ENCODE measurements at places on chromosomes 11 and 22.

DNA sequence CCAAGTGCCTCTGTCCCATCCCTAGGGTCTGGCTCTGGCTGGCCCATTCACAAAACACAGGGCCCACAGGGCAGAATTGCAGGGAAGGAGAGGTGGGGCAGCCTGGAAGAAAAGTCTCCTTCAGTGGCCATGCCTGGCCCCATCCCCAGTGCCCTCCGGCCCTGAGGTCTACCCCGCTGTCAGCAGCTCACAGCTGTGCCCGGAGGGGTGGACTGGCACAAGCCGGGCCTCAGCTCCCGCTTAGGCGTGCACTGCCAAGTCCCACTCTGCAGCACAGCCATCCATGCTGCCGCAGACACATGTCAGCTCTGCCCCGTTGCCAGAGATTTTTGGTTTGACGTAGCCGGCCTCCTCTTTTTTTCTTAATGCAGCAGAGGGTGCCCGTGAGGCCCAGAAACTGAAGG is 3.9 kb upstream of the SCN2B start:
- DNase-seq: no peak

DNA sequence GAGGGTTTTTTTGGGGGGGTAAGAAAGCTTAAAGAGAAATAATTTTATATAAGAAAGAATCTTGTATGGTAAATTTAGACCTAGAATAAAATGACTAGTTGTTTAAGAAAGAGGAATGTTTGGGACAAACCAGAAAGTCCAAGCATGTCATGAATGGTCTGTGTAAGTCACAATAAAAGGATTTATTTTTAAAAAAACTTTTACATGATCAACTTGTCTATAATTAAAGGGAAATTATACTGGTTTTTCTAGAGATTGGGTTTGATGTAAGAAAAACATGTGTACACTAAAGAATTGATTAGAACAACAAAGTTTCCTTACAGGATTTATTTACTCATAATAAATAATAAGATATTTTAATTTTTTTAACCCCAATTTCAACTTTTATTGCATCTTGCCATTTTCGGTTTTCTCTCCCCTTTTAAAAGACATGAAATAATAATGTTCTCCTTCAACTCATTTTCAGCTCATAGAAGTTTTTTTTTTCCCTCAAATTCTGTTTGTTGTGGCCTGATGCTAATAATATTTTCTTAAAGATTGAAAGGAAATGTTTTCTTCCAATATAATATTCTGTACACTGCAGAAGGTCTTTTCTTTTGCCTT is 35.4 kb upstream of the INCENP start:
- no peak for DNase-seq

GRCh38 chr11:45857961-45858474 is 10.7 kb downstream of the CRY2 start:
- no peak for DNase-seq

GRCh38 chr22:26023104-26023775 is 146.0 kb upstream of the SEZ6L start:
- no peak for DNase-seq

DNA sequence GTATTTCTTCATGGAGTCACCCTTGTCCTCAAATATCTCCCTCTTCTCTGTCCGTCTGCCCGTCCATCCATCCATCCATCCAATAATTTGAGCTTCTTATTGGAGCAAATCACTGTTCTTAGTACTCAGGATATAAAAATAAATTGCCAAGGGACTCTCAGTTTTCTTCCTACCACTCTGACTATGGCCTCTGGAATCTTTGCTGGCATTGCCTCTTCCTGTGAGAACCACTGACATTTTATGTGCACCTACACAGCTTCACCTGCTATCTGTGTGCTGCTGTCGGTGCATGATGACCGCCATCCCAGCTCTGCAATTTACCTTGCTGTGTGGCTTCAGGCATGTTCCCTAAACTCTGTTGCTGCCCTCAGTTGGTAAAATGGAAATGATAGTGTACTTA is 37.9 kb downstream of the TEAD1 start:
- no peak for DNase-seq

GRCh38 chr11:87662287-87662686 is 513.0 kb downstream of the RAB38 start:
- no peak for DNase-seq

DNA sequence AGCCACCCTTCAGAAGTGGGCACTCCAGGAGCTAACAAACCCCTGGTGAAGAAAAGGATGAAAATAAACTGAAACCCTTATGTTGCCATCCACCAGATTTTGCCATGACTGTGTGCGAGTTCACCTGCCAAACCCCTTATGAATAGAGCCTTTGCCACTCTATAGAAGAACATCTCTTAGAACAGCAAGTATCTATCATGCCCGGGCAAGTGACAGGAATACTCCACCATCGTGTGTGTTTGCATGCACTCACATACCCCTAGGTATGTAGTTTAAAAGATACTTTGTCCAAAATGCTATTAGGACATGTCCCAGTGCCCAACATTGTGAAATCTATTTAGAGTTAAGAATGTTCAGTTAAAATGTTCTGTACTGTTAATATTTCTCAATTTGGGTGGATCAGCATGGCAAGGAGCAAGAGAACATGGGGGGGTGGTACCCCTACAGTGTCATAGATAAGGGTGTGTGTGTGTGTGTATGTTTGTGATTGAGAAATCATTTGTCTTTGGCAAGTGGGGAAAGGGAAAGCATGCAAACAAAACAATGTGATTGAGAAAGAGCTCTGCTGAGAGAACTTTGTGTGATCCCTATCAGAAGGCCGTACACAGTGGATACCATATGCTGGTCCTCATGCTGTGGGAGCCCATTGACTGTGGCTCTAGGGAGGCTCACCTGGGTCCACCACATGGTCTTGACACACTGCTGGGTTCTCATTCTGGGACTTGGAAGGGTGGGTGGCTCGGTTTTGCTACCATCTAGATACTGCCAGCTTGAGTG is 94.9 kb downstream of the ZBTB16 start:
- DNase-seq: no peak

DNA sequence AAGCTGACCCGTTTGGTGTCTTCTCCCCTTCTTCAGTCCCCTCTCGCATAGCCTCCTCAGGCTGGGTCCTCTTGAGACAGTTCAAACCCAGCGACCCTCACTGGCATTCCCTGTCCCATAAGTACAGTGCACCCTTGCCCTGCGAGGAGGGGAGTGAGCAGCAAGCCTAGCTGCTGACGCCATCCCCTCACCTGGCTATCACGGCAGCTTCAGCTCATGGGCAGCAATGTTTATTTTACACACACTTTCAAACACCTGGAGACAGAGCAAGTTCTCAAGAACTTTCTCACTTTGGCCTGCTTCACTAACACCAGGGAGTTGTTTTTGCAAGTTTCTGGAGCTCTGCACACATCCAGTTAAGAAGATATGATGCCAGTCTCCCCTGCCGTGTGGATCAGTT is 189.6 kb upstream of the E2F8 start:
- no peak for DNase-seq

- no peak for DNase-seq
Measured at GRCh38 chr11:7672276-7672959, 882 bp downstream of the CYB5R2 start.

DNA sequence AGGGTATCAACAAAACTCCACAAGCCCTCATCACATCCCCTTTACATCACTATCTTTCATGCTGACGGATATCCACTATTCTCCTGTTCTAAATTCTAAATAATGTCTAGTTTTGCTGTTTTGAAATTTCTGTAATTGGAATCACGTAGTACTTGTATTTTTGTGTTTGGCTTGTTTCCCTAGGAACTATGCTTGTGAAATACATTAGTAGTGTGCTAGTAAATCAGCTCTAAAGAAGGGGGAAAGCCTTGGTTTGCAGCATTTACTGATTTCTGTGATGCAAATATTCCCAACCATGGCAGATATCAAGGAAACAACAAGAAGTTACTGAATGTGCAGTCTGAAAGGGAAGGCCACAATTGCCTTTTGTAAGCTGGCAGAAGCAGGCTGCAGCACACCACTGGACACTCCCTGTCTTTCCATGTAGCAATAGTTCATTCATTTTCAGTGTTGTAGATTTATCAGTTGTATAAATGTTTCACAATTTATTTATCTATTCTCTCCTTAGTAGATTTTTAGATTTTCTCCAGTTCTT is 4.7 kb upstream of the FOLH1 start:
- DNase-seq: no peak

GRCh38 chr11:132623511-132623910 is 908.8 kb downstream of the OPCML start:
- DNase-seq: no peak

GRCh38 chr22:25406510-25407210 is 157.8 kb upstream of the GRK3 start:
- DNase-seq: no peak

DNA sequence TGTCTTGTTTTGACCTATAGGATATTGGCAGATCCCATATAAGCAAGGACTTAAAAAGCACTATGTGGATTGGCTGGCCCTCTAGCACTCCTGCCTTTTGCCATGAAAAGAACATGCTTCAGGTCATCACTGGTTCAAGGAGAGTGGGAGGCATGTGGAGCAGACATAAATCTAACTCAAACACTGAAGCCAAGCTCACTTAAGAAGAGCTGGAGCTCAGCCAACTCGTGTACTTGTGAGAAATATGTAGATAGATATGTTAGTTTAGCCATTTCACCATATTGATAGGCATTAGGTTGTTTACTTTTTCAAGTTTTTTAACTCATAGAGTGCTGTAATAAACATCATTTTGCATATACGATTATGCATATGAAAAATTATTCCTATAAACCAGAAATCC is 19.9 kb upstream of the BBOX1 start:
- no peak for DNase-seq

- no peak for DNase-seq
Measured at GRCh38 chr11:67372993-67373647, at the start of gene CLCF1. CLCF1 (minus strand) TSS chr11:67373598; CDS start chr11:67373539, 59 bp downstream.

DNA sequence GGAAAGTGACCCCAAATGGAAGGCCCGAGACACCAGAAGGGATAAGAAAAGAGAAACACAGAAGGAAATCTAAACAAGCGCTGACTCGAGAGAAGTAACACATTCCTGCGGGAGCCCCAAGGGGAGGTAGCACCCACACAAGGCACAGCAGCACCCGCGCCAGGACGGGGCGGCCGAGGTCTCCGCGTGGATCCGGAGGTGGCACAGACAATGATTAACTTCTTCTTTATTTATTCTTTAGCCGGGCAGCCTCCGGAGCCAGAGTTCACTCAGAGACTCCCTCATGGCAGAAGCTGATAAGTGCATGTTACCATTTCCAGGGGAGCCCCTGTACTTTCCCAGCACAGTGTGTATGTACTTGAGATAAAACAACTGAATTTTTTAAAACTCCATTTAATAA is 5.1 kb downstream of the TOLLIP start:
- DNase-seq: no peak

- no peak for DNase-seq
Measured at GRCh38 chr11:126920833-126921232, 79.7 kb downstream of the KIRREL3 start.

DNA sequence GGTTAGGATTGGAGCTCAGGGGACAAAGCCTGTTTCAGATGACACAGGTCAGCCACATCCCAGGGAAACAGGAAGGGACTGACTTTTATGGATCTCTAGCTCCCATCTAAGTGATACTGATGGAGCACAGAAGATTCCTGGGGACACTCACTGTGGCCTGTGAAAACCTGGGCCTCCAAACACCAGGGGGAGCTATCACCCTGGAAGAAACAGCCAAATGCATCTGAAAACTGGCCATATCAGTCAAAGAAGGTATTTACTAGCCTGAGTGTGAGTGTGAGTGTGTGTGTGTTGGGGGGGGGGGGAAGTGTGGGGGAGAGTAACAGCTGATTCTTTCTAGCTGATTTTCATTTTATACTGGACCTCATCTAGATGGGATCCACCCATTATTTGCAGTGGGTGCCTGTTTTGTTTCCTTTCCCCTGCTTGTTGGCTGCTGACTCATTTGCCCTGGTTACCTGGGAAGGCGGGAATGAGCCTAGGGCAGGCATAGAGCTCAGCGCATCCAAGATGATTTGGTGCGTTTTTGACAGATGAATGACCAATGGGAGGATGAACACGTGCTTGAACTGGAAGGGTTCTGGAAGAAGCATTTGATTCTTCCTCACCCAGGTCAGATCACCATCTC is 284.0 kb downstream of the KIRREL3 start:
- no peak for DNase-seq

DNA sequence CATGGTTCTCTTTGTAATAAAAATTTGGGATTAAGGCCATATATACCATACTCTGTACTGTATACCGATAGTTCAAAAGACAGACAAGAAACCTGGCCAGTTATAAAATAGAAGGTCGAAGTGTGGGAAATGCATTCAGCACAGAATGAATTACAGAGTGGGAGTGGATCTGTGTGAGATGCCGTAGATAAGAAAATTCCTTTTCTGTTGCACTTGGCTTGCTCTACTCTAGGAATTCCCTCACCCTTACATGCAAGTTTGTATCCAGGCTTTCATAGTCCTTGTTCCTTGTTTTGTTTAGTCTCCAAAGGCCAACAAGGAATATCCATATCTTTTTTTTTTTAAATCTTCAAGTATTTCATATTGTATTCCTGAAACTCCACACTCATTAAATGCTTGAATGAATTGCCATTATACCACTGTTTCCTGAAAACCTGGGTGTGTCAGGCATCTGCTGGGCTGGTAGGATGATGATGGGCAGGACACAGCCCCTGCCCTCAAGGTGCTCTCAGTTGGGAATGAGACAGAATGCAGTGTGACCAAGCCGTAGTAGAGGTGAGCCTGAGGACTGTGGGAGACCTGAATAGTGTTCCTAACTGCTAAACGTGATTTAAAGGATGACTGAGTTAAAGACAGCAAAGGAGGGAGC is 53.5 kb downstream of the TEAD1 start:
- no peak for DNase-seq

DNA sequence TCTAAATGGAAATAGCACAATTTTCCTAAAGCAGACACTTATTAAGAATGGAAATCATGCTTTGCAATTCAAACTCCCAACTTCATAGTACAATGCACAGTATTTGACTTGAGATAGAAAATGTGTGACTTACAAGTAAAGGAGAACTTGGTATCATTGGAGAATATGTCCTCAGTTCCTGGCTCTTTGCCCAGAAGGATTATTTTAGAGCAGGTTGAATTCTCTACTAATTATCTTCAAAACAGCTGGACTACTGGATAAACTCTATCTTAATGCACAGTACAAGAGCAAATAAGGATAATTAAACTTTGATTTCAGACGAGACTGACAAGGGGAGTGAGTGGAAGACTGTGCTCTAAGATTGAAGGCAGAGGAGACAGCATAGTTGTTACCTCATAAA is 839.4 kb downstream of the OPCML start:
- no peak for DNase-seq

- no peak for DNase-seq
Measured at GRCh38 chr11:78418584-78419211, 1.1 kb upstream of the GAB2 start.

GRCh38 chr11:95565724-95566141 is 223.8 kb downstream of the FAM76B start:
- no peak for DNase-seq

- no peak for DNase-seq
Measured at GRCh38 chr11:47340980-47341775, 11.3 kb downstream of the MYBPC3 start.

DNA sequence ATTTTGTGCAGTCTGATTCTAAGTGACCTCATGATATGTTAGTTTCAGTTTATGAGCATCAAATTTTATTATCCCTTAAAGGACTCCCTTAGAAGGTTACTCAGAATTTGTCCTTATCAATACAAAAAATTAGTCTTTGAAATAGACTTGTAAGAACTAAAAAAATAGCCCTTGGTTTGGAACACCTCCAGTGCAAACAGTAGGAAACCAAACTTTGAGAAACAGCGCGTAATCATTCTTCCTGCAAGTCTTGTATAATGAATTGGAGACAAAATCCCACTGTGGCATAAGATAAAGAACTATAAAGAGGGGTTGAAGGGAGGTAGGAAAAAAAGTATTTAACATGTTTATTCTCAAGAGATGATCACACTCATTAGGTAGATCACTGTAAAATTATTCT is 10.8 kb upstream of the MSANTD4 start:
- no peak for DNase-seq

All from stimulated activated CD4-positive, alpha-beta T cell treated with anti-CD3 and anti-CD28 coated beads, TNF-alpha, amount 100 ng/mL, for 4 hours (primary cell).